ENCODE measurements at places on chromosomes 5 and 9. TPM values are rescaled to one million over a fixed set of nuclear protein-coding genes. Genes with fewer than 3 reads are reported as not detected.

- H3K4me3 ChIP-seq = no peak overlapping the region
- H3K27me3 ChIP-seq = no peaks in the 10 kb centered on the region
- DNase-seq = no peak
- H3K4me1 ChIP-seq = peaks cover 42% of the 10 kb centered on the region
- no peaks in the 10 kb centered on the region for H3K36me3 ChIP-seq
Measured at GRCh38 chr5:157828944-157829639, 29.9 kb downstream of the CLINT1 start.

Gene ANKRD20A1
- total RNA-seq = 2.6 TPM

DNA sequence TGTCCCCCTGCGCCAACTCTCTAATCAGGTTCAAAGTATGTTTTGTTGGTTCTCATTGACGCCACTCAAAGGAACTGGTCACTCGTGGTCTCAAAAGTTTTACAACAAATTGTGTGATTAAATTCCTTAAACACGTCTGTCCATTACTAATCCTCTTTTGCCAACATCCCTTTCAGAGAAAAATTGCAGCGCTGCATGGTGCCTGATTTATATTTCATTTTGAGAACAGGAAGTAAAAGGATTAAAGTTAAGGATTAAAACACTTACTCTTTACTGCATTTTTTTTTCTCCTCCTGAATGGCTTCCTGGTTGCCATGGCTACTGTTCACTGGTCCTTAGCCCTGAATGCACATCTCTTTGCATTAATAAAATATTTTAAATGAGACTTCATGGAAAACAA is 383.5 kb downstream of the GLIS3 start:
- no peak for DNase-seq
- H3K4me3 ChIP-seq = no peak overlapping the region
- no peak overlapping the region for H3K27ac ChIP-seq
- H3K4me1 ChIP-seq = no peaks in the 10 kb centered on the region

DNA sequence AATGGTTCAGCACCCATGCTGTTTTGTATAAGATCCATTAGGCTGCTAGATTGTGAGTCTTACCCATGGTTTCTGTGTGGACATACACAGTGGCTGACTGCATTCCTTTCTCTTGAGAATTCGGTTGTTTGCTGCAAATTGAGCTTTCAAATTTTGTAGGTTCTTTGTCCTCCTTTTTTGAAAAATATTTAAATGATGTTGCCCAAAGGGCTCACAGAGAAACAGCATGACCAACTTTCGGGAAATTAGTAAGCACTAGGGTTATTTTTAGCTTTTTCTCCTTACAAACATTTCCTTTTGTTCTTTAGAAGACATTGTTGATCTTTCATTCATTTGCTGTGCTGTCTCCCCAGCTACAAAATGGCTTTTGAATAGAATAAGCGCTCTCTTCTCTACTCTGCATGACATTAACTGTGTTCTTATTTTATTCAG is 79.4 kb downstream of the NLN start:
- no peaks in the 10 kb centered on the region for H3K27me3 ChIP-seq
- no peak for DNase-seq
- no peaks in the 10 kb centered on the region for H3K4me1 ChIP-seq
- no peak overlapping the region for H3K27ac ChIP-seq

Gene MRPL36
- 41.2 TPM for total RNA-seq

GRCh38 chr5:143653766-143654282 is 158.1 kb upstream of the HMHB1 start:
- H3K4me3 ChIP-seq = no peak overlapping the region
- no peak for DNase-seq
- H3K27ac ChIP-seq = no peak overlapping the region
- H3K36me3 ChIP-seq = no peaks in the 10 kb centered on the region
- no peaks in the 10 kb centered on the region for H3K27me3 ChIP-seq

DNA sequence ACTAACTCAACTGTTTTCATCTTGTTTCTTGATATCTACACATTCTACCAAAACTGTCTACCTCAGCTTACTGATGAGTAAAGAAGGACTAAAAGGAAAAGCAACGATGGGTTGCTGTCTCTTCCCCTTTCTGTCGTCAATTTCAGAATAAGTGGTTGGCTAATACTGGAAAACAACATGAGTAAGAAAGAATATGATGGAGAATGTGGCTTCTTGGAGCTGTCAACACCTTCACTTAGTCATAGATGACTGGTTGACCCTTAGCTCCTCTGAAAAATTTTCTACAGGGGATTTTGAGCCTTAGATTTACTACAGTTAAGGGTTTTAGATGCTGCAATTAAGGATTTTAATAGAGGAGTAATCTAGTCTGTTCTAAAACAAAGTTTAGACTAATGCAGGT is 797.9 kb downstream of the TLE4 start:
- H3K4me1 ChIP-seq = no peaks in the 10 kb centered on the region
- no peak overlapping the region for H3K4me3 ChIP-seq
- DNase-seq = no peak
- no peaks in the 10 kb centered on the region for H3K27me3 ChIP-seq
- no peak overlapping the region for H3K27ac ChIP-seq
- H3K36me3 ChIP-seq = no peaks in the 10 kb centered on the region

Gene PAXX
- 37.5 TPM for total RNA-seq

DNA sequence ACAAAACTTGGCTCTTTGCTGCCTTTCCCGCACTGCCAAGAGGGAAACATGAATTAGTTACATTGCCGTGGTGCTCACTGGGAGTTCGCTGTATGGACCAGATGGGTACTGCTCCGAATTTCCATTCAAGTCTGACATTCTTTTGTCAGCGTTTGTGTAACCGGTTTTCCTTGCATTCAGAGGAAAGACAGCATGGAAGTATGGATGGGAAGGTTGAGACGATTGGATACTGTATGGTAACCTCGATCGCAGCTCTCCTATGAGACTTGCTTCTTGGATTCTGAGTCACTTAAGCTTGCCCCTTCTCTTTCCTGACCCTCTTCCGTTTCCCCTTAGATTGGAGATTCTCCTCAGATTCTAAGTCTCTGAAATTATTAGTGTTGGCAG is 625 bp upstream of the UBLCP1 start:
- H3K27ac ChIP-seq = peak overlapping the region; percentile 92
- H3K27me3 ChIP-seq = no peaks in the 10 kb centered on the region
- DNase-seq = no peak
- peaks cover 18% of the 10 kb centered on the region for H3K4me1 ChIP-seq
- H3K4me3 ChIP-seq = peak overlapping the region; percentile 83

Gene PCDHGA12
- 6.2 TPM for total RNA-seq

DNA sequence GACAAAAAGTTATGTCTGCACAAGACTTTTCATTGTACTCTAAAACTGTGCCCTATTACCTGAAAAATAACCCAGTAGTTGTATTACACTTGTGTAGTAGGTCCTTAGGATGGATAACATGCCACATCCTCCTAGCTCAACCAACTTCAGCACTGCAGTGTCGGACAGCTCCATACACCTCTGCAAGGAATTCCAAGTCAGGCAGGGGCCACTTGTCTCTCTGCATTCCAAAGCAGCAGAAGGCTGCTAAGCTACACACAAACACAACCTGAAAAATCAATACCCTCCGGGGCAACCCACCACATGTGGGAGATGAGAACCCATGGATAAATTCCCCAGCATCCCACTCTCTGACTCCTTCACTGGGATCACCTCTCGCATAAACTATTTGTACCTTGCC is 50.2 kb downstream of the MED10 start:
- no peak overlapping the region for H3K27ac ChIP-seq
- no peak for DNase-seq
- no peak overlapping the region for H3K4me3 ChIP-seq
- no peaks in the 10 kb centered on the region for H3K27me3 ChIP-seq

Measured in right atrium auricular region (tissue), 2 donors.